Stimulated activated effector memory CD8-positive, alpha-beta T cell treated with anti-CD3 and anti-CD28 coated beads, Interleukin-12 subunit alpha, Interleukin-12 subunit beta, amount 100 ng/mL, for 72 hours (primary cell): ENCODE measurements at places on chromosomes 6 and 20.

DNA sequence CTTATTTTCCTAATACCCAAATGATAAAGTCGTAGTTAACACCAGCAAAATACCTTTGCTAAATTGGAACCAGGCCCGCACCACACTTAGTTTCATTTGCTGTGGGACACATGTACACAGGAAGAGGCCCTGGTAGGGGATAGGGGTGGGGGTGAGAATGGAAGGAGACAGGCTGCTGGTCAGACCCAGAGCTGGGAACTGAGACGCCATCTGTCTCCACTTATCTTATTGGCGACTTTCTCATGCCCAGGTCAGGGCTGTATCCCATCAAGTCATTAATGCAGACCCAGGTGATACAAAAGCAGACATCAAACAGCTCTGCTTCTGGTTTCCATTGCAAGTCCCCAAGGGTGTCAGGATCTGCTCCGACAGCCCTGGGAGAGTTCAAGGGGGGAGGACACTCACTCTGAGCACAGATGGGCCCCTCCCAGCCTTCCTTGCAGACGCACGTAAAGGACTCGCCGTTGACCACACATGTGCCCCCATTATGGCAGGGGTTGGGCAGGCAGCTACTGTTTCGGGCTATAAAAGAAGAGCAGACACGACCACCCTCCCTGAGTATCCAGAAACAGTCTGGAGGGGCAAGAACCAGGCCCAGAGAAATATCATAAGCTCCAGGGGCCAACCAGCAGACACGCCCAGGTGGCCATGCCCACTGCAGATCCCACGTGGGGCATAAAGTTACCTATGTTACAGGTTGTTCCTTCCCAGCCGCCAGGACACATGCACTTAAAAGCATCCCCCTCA is 29.2 kb downstream of the JAG1 start:
- DNase-seq: no peak

- DNase-seq: no peak
Observed at GRCh38 chr20:62666736-62667529, 24.6 kb downstream of the SLCO4A1 start.

- DNase-seq: no peak
Observed at GRCh38 chr20:20317195-20317594, 50.7 kb upstream of the INSM1 start.

- no peak for DNase-seq
Observed at GRCh38 chr6:18262702-18263417, 1.5 kb downstream of the DEK start.

DNA sequence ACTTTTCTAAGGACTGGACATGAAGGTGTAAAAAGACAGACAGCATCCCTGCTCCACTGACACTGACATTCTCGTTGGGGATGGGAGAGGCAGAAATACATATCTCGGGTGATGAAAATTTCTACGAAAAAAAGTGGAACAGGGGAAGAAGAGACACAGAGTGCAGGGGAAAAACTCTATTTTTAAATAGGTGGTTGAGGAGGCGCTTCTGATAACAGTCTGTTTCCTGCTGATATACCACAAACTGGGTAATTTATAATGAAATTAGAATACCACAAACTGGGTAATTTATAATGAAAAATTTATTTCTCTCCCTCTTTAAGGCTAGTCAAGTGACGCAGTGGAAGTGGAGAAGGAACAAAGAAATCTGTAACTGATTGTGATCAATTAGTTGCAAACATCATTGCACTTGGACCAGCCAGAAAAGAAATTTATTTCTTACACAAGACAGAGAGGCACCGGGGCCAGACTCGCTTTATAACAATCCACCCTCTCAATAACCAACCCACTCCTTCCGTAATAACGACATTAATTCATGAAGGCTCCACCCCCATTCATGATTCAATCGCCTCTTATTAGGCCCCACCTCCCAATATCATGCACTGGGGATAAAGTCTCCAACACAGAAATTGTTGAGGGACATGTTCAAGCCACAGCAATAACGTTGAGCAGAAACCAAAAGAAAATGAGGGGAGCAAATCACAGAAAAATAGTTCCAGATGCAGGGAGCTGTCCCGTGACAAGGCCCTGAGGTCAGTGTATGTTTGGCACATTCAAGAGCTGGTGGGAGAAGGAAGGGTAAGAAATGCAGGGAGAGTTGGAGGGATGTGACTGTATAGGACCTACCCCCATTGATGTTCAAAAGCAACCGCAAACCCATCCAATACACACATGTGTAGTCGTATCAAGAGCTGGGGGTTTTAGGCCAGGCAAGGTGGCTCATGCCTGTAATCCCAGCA is 6.6 kb upstream of the SRSF6 start:
- no peak for DNase-seq

DNA sequence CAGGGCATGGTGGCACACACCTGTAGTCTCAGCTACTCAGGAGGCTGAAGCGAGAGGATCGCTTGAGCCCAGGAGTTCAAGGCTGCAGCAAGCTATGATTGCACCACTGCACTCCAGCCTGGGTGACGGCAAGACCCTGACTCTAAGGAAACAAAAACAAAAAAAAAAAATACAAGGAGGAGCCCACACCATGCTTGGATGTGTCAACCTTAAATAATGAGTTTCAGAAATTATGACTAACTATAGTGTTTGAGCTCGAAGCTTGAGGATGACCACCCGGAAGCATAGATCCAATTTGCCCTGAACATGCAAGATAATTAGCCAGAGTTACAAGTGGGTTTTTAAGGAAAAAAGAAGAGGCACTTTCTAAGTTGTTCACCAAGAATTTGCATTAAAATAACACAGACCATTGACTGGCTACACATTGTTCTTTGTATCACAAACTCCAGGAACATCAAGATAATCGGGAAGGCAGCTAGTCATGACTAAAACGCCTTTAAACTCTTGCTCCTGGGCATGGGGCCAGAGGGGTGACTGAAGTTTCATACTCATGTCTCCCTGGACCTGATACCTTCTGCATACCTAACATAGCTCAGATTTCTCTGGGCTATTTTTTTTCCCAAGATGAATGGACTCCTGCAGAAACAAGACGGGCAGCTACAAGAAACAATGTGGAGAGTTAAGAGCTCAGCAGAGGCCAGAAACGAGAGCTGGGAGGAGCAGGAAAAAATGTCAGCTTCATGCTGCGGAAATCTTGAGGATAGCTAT is 289.6 kb downstream of the PREX1 start:
- DNase-seq: no peak

GRCh38 chr20:49768204-49769047 is 44.2 kb upstream of the SLC9A8 start:
- DNase-seq: no peak

- no peak for DNase-seq
Observed at GRCh38 chr6:7433121-7433617, 43.6 kb downstream of the RIOK1 start.

GRCh38 chr6:31948753-31949413 is 3.0 kb downstream of the CFB start:
- DNase-seq: no peak

GRCh38 chr20:48904566-48905296 is 16.8 kb upstream of the ARFGEF2 start:
- DNase-seq: peak; percentile 82

DNA sequence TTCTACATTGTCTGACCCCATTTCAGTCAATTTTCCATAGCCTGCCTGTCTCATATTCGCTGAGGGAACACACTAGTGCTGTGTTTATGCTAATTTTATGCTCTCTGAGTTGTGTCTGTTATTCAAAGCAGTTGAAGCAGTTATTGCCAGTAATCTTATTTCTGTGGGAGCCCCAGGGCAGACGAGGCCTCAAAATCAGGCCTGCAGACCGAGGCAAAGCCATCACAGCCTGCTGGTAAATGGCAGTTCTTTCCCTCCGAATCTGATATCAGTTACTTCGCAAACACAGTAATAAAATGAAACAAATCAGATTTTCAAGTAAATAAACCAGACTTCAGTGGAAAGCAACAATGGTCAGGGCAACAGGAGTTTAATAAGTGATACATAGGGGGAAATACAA is 508.4 kb downstream of the PKHD1 start:
- no peak for DNase-seq

DNA sequence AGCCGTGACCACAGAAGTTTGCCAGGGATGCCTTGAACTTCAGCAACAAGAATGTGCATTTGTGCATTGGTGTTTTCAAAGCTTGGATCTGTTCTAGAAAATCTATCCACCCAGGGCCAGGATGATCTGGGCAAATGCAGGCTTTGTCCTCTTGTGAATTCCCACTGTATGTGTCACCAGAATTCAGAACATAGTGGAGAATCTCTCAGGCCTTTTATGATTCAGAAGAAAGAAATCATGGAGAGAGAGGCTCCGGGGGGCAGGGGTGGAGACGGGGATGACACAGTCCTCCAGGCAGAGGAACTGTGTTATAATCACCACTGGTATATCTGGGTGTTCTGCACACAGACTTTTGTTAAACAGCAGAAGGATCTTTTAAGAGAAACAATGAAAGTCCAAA is 304.1 kb downstream of the CDH4 start:
- DNase-seq: no peak

GRCh38 chr6:158384671-158385110 is 72.4 kb downstream of the TULP4 start:
- DNase-seq: no peak

- DNase-seq: no peak
Observed at GRCh38 chr20:21836346-21836745, 130.9 kb downstream of the PAX1 start.

DNA sequence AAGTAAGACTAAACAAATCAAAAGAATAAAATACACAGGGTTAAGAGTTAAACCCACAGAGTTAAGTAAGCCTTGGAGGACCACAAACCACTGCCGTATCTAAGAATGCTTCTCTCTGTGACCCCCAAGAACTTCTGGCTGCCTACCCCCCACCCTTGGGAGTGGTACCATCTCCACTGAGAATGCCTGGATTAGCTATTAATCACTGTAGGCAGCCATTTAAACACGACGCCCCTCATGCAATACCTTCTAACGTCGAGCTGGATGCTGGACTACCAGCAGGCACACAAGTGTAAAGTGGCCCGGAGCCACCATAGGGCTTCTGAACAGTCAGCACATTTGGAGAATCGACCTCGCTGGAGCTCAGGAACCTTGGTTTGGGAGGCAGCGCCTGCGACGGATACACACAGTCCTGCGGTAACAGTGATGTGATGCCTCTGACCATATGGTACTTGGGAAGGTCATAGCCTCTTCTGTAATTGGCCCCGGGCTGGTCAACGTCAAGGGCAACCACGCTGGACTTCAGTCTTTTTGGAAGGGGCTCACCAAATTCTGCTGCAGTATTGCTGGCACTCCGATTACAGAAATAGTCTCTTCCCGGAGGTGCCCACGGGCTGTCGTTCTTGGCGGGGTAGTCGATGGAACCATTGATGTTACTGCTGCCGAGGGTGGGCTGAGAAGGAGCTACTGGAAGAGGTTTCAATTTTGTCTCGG is 18.0 kb downstream of the ZNF217 start:
- DNase-seq: no peak

GRCh38 chr6:168177103-168177891 is 98.3 kb upstream of the FRMD1 start:
- no peak for DNase-seq

GRCh38 chr6:117483004-117483644 is 650 bp downstream of the DCBLD1 start:
- DNase-seq: peak; percentile 62

GRCh38 chr20:54848984-54849538 is 373.7 kb downstream of the DOK5 start:
- DNase-seq: no peak

DNA sequence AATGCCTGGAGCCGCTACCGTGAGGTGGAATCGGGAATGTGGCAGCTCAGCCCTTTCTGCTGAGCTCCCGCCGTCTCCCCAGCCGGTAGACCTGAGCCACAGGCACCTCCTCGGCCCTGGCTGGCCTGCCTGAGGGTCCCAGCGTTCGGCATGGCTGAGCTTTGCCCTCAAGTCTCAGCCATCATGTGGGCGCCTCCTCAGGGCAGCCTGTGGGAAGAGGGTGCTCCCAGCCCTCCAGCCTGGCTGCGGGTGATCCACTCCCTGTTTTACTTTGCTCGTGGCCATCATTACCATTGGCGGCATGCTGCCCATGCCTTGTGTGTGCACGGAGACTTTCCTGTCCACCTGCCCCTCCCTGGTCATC is 329.7 kb downstream of the CDH4 start:
- DNase-seq: no peak

GRCh38 chr6:111114087-111114443 is 26.8 kb downstream of the SLC16A10 start:
- DNase-seq: no peak

DNA sequence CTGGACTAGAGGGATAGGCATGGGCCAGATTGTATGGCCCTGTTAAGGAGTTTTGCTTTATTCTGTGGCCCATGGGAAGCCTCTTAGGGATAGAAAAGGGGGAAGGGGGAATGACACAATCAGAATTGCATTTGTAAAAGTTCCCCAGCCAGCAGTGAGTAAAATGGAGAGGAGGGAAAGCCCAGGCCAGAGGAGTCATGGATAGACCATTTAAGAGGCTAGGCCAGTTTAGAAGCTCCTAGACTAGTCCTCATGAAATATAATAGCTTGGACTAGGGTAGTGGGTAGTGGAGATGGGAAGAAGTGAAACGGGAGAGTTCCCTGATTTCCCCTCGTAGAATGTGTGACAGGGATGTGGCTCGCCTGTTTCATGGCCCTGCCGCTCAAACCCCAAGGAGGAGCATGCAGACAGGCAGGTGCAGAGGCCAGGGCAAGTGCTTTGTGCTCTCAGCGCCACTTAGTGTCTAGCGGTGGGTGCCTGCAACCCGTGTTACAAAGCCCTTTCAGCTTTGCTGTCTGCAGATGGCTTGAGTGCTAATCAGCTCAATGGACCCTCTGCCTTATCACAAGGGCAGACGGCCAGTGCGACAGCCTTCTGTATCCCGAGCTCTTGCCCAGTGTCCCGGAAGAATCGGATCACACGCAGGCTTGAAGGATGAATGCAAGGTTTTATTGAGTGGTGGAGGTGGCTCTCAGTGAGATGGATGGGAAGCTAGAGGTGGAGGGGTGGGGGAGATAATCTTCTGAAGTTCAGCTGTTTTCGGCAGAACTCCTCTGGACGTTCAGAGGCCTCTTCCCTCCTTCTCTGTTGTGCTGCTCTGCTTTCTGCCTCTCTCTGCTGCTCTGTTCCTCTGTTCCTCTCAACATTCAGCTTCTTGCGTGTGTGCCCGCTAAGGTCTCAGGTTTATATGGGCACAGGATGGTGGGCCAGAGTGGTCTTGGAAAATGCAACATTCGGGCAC is 141.1 kb downstream of the CEP57L1 start:
- DNase-seq: no peak

GRCh38 chr6:142913511-142914047 is 31.4 kb downstream of the HIVEP2 start:
- peak; percentile 37 for DNase-seq

GRCh38 chr6:45690846-45691245 is 313.1 kb upstream of the SUPT3H start:
- no peak for DNase-seq
